ENCODE measurements at places on chromosomes 2 and 18.

GRCh38 chr2:205563646-205564045, 118.7 kb upstream of the NRP2 start:
- DNase-seq: peak; percentile 4

GRCh38 chr2:2222931-2223330, 108.1 kb downstream of the MYT1L start:
- no peak for DNase-seq

- DNase-seq: no peak
Measured at GRCh38 chr2:189487283-189488007, 46.2 kb downstream of the WDR75 start.

DNA sequence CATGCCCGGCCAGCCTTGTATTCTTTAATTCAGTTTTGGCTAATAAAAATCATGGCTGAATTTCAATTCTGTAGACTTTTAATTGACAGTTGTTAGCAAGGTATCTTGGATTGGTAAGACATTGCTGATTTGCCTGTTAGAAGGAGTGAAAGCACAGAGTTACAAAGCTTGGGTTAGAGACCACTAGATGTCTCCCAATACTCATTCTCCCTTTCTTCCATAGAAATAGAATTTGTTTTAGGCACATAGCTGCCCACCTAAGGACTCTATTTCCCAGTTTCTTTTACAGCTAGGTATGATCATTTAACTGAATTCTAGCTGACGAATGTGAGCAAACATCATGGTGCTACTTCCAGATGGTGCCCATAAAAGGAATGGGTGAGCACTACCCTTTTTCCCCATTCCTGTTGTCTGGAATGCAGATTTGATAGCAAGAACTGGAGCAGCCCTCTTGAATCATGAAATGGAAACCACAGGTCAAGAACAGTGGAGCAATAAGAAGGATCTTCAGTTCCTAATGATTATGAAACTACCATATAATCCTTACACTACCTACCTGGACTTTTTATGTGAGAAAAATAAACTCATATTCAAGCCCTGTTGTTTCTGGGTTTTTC, 17.5 kb downstream of the PECR start:
- DNase-seq: no peak

- DNase-seq: no peak
Measured at GRCh38 chr2:241777686-241778627, 1.3 kb downstream of the GAL3ST2 start.

DNA sequence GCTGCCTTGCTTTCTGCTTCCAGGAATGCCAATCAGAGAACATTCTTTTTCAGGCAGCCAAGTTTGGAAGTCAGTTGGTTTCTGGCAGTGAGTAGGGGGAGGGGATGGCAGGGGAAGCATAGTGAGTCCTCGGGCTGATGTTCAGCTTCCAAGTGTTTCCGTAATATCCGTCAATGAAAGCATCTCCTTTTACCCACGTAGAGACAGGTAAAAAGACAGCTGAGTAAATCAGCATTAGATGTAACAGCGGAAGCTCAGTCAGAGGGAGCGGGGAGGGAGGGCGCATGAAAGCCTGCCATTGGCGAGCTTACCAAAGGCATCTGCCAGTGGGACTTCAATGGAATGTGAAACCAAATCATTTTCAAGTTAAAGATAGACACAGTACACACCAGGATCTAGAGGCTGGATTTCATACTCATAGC, 117.1 kb upstream of the DTNA start:
- DNase-seq: no peak

GRCh38 chr18:13539050-13539449, 187.3 kb downstream of the FAM210A start:
- DNase-seq: no peak

DNA sequence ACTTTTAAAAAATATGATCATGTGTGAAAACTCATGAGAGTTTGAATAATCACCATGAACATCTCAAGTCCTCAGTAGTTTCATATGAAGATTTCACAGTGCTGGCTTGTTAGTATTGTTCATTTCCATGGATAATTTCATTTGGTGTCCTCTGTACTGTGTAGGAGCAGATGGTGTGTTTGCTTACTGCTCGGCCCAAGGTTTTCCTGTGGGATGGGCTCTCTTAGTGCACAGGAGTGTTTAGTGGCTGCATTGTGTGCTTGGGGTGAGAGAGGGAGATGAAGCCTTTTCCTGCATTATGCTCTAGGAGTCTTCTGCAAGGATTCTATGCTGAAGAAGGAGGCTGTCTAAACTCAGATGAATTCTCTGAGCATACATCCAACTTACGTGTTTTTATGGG, 270.6 kb downstream of the SOCS6 start:
- DNase-seq: no peak

- no peak for DNase-seq
Measured at GRCh38 chr2:381181-381580, 93.3 kb upstream of the ALKAL2 start.

- DNase-seq: no peak
Measured at GRCh38 chr2:121705390-121705789, 31.3 kb downstream of the NIFK start.
